Vagina (tissue), 2 donors: ENCODE measurements at places on chromosomes 1 and 21. TPM values are rescaled to one million over a fixed set of nuclear protein-coding genes. Genes with fewer than 3 reads are reported as not detected.

GRCh38 chr1:245677461-245678240 lies 522.9 kb downstream of the KIF26B start:
- no peak overlapping the region for H3K27ac ChIP-seq
- no peaks in the 10 kb centered on the region for H3K27me3 ChIP-seq
- peak; percentile 69 for DNase-seq
- no peaks in the 10 kb centered on the region for H3K36me3 ChIP-seq
- no peak overlapping the region for H3K4me3 ChIP-seq

GRCh38 chr1:66927528-66927927 lies 2.7 kb downstream of the MIER1 start:
- H3K27ac ChIP-seq: no peak overlapping the region
- H3K36me3 ChIP-seq: no peaks in the 10 kb centered on the region
- no peak overlapping the region for H3K4me3 ChIP-seq
- no peak for DNase-seq
- H3K27me3 ChIP-seq: no peaks in the 10 kb centered on the region

DNA sequence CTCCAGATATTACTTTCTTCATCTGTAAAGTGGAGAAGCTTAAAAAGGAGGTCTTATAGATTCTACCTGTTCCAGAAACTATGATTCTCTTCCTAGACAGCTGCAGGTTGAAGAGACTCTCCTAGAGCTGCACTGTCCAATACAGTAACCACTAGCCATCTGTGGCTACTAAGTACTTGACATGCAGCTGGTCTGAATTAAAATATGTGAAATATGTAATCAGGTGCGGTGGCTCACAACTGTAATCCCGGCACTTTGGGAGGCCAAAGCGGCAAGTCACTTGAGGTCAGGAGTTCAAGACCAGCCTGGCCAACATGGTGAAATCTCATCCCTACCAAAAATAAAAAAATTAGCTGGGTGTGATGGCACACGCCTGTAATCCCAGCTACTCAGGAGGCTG lies 15.8 kb downstream of the APP start:
- no peaks in the 10 kb centered on the region for H3K27me3 ChIP-seq
- no peak overlapping the region for H3K27ac ChIP-seq
- no peak for DNase-seq
- H3K4me1 ChIP-seq: peaks cover 16% of the 10 kb centered on the region
- H3K4me3 ChIP-seq: no peak overlapping the region

- H3K27ac ChIP-seq: no peak overlapping the region
- H3K4me3 ChIP-seq: no peak overlapping the region
- H3K27me3 ChIP-seq: no peaks in the 10 kb centered on the region
Measured at GRCh38 chr1:173364827-173365226, 112.3 kb upstream of the PRDX6 start.

GRCh38 chr1:168279253-168279652 lies 1.4 kb upstream of the TBX19 start:
- no peaks in the 10 kb centered on the region for H3K36me3 ChIP-seq
- H3K27ac ChIP-seq: no peak overlapping the region
- DNase-seq: no peak
- no peaks in the 10 kb centered on the region for H3K27me3 ChIP-seq

GRCh38 chr1:53288002-53288789 lies 39.7 kb downstream of the LRP8 start:
- H3K27ac ChIP-seq: no peak overlapping the region
- DNase-seq: no peak
- peaks cover 5% of the 10 kb centered on the region for H3K4me1 ChIP-seq
- H3K36me3 ChIP-seq: no peaks in the 10 kb centered on the region
- H3K4me3 ChIP-seq: no peak overlapping the region

Gene OTUD7B
- 14.5 TPM for total RNA-seq

GRCh38 chr1:228935198-228935663 lies 200.0 kb downstream of the RHOU start:
- H3K27me3 ChIP-seq: no peaks in the 10 kb centered on the region
- H3K36me3 ChIP-seq: no peaks in the 10 kb centered on the region
- DNase-seq: no peak
- H3K4me3 ChIP-seq: no peak overlapping the region
- no peak overlapping the region for H3K27ac ChIP-seq
- peaks cover 14% of the 10 kb centered on the region for H3K4me1 ChIP-seq

DNA sequence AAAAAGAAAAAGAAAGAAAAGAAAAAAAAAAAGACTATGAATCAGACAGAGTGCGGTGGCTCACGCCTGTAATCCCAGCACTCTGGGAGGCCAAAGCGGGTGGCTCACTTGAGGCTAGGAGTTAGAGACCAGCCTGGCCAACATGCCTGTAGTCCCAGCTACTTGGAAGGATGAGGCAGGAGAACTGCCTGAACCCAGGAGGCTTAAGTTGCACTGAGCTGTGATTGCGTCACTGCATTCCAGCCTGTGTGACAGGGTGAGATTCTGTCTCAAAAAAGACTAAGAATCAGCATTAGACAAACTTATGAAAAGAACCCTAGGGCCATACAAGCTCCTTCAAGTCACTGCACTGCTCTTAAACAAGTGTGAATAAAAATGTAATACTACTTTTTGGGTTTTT lies 16.9 kb downstream of the PSMB4 start:
- H3K4me3 ChIP-seq: no peak overlapping the region
- H3K27me3 ChIP-seq: no peaks in the 10 kb centered on the region
- DNase-seq: no peak
- no peak overlapping the region for H3K27ac ChIP-seq
- H3K36me3 ChIP-seq: peaks cover 63% of the 10 kb centered on the region

Gene SLAMF8
- 1.5 TPM for total RNA-seq

Gene CYYR1
- 12.3 TPM for total RNA-seq

Gene TRAF3IP3
- 7.1 TPM for total RNA-seq

Gene OR2M3
- total RNA-seq: not detected

DNA sequence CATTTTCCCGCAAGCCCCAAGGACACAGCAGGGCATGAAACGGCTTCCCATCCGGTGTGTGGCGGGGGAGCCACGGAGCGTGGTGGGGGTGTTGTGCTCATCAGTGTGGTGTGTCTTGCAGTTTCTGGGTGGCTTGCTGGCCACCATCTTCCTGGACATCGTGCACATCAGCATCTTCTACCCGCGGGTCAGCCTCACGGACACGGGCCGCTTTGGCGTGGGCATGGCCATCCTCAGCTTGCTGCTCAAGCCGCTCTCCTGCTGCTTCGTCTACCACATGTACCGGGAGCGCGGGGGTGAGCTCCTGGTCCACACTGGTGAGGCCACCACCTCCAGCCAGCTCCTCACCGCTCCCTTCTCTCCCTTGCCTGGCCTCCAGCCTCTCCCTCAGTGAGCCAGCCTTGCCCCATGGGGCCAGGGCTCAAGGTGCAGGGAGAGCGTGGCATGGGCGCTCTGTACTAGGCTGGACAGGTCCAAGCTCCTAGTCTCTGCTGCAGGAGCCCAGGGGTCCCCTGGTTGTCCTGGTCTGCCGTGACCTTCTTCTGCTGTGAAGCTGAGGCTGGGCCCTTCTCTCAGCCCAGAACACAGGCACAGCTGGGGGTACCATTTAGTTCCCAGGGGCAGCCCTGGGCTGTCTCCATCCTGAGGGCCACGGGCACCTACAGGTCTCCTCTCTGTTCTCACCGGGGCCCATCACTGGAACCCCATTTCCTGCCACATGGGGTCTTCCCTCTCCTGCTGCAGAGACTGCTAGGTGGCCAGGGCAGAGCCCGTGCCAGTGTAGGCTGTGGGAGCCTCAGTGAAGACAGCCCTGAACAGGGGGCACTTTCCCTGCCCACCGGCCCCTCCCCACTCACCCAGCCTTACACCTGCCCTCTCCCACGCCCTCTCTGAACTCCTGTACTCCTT lies 12.6 kb downstream of the AGTRAP start:
- no peak for DNase-seq
- no peaks in the 10 kb centered on the region for H3K27me3 ChIP-seq
- H3K4me3 ChIP-seq: no peak overlapping the region
- H3K36me3 ChIP-seq: no peaks in the 10 kb centered on the region
- H3K27ac ChIP-seq: no peak overlapping the region
- no peaks in the 10 kb centered on the region for H3K4me1 ChIP-seq

Gene RHBDL2
- total RNA-seq: 9.6 TPM

Gene SPATA45
- total RNA-seq: not detected

Gene DMBX1
- 0.25 TPM for total RNA-seq

DNA sequence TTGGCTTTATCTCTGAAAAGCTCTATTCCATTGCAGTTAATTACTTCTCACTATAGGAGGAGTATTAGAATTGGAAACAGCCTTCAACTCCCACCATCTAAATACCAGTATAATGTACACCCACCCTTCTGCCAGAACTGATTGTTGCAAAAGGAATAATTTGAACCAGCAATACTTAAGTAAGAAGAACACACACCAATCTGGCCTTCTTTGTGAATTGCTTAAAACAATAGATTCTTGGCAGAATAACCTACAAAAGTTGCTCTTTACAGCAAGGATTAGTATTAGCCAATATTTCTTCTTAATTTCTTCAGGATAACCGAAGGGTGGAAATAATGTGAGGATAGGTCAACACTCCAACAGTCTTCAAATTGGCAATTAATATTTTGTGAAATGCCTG lies 54.9 kb upstream of the ADAMTS5 start:
- H3K36me3 ChIP-seq: no peaks in the 10 kb centered on the region
- H3K4me1 ChIP-seq: no peaks in the 10 kb centered on the region
- no peak overlapping the region for H3K4me3 ChIP-seq
- no peak overlapping the region for H3K27ac ChIP-seq
- no peaks in the 10 kb centered on the region for H3K27me3 ChIP-seq
